Frontal cortex (tissue), 4 donors: ENCODE measurements at places on chromosomes 6 and 20. TPM values are rescaled to one million over a fixed set of nuclear protein-coding genes. Genes with fewer than 3 reads are reported as not detected.

The TNF gene
- total RNA-seq: not detected

The TMC2 gene
- 4.5 TPM for total RNA-seq

The GSTA1 gene
- not detected for total RNA-seq

The SAMD3 gene
- total RNA-seq: 18.3 TPM

The PROKR2 gene
- 8.6 TPM for total RNA-seq

The TRIM26 gene
- total RNA-seq: 14.3 TPM

The SPTLC3 gene
- total RNA-seq: 0.82 TPM

The GGTLC1 gene
- total RNA-seq: not detected

The NQO2 gene
- total RNA-seq: 6.1 TPM

The TMEM170B gene
- 51.8 TPM for total RNA-seq

The ABHD16B gene
- total RNA-seq: not detected

The NEDD9 gene
- 39.1 TPM for total RNA-seq

The GHRH gene
- total RNA-seq: not detected

The RNF182 gene
- total RNA-seq: 35.1 TPM

The IP6K3 gene
- total RNA-seq: not detected

The HLA-DPB1 gene
- total RNA-seq: 2.4 TPM

The ELOVL4 gene
- total RNA-seq: 49.3 TPM

The NKX2-2 gene
- total RNA-seq: 0.41 TPM

The EFCAB8 gene
- total RNA-seq: not detected

The NRSN1 gene
- 22.0 TPM for total RNA-seq
